Caco-2 (cell line): ENCODE measurements at places on chromosomes 6 and 20.

DNA sequence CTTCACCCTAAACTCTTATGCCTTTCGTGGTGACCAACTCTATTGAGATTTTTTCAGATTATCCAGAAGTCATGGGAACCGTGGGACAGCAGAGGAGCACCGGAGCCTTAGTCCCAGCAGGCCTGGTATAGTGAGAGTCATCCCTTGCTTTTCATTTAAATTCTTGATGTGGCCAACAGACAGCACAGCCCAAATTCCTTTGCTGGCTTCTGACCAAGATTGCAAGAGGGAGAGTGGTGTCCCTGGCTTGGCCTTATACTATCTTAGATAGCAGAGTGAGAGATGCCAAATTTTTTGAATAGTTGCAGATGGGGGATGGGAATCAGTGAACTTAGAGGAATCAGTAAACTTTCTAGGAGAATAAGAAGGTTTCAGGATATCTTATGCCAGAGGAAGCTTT, 7.8 kb downstream of the STX11 start:
- no peak overlapping the region for H3K4me3 ChIP-seq
- peak; percentile 54 for DNase-seq
- no peaks in the 10 kb centered on the region for H3K27me3 ChIP-seq
- H3K4me1 ChIP-seq, result peaks cover 23% of the 10 kb centered on the region; the same call in 1 of the 2 replicates

- peaks cover 15% of the 10 kb centered on the region for H3K4me1 ChIP-seq
- H3K36me3 ChIP-seq, result no peaks in the 10 kb centered on the region
- peak overlapping the region; percentile 40 for H3K27ac ChIP-seq
- no peaks in the 10 kb centered on the region for H3K27me3 ChIP-seq
Observed at GRCh38 chr6:10511477-10511876, 9.7 kb upstream of the GCNT2 start.

DNA sequence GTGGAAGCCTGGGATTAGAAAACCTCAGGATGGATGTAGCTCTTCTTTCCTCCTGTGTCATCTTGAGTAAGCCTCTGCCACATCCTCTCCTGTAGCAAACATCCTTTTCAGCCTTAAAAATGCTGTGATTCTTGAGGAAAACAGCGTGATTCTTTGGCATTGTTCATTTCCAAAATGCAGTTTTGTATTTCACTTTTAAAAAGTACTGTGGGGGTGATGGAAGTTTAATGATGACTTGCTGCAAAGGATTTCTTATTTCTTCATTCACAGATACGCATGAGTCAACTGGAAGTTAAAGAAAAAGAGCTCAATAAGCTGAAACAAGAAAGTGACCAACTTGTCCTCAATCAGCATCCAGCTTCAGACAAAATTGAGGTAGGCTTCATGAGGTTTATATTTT, 23.9 kb upstream of the SNRNP48 start:
- no peak overlapping the region for H3K4me3 ChIP-seq
- no peak for DNase-seq
- H3K36me3 ChIP-seq, result peaks cover 13% of the 10 kb centered on the region
- H3K4me1 ChIP-seq, result peaks cover 15% of the 10 kb centered on the region

GRCh38 chr20:40882152-40882551, 146.5 kb upstream of the TOP1 start:
- no peak overlapping the region for H3K4me3 ChIP-seq
- H3K4me1 ChIP-seq, result peaks cover 10% of the 10 kb centered on the region
- no peaks in the 10 kb centered on the region for H3K27me3 ChIP-seq
- DNase-seq, result no peak

- no peaks in the 10 kb centered on the region for H3K27me3 ChIP-seq
- H3K36me3 ChIP-seq, result no peaks in the 10 kb centered on the region
- no peak overlapping the region for H3K4me3 ChIP-seq
Observed at GRCh38 chr6:46421939-46422338, 69.3 kb downstream of the RCAN2 start.

GRCh38 chr6:168007592-168008338, 10.3 kb downstream of the KIF25 start:
- H3K27ac ChIP-seq, result no peak overlapping the region
- no peak for DNase-seq
- no peaks in the 10 kb centered on the region for H3K4me1 ChIP-seq

GRCh38 chr6:147664092-147664491, 155.6 kb downstream of the SAMD5 start:
- no peaks in the 10 kb centered on the region for H3K27me3 ChIP-seq
- H3K36me3 ChIP-seq, result no peaks in the 10 kb centered on the region
- no peak overlapping the region for H3K4me3 ChIP-seq
- no peak overlapping the region for H3K27ac ChIP-seq

GRCh38 chr6:15441215-15441868, 195.5 kb downstream of the JARID2 start:
- peak; percentile 72 for DNase-seq
- H3K36me3 ChIP-seq, result no peaks in the 10 kb centered on the region
- H3K27me3 ChIP-seq, result no peaks in the 10 kb centered on the region

- no peak overlapping the region for H3K27ac ChIP-seq
- H3K4me1 ChIP-seq, result no peaks in the 10 kb centered on the region
- H3K36me3 ChIP-seq, result no peaks in the 10 kb centered on the region
- no peaks in the 10 kb centered on the region for H3K27me3 ChIP-seq
Observed at GRCh38 chr20:58514321-58515232, 622 bp downstream of the APCDD1L start.

DNA sequence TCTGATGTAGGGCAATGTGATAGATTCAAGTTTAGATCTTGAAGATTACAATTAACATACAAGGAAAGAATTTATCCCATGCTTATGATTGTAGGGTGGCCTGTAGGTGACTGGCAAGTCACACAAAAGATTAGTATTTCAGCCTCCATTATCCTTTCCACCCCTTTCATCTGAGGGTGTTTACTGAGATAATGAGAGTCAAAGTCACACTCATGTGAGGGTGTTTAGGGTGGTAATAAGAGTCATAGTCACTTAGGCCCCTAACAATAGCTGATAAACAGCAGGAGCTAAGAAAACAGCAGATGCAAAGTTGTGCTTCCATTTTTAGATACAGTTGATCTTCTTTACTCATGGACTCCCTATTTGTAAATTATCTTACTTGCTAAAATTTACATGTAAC, 11.4 kb downstream of the FAM184A start:
- H3K27me3 ChIP-seq, result no peaks in the 10 kb centered on the region
- DNase-seq, result no peak
- H3K4me1 ChIP-seq, result peaks cover 13% of the 10 kb centered on the region

GRCh38 chr6:89269981-89270380, 45.1 kb downstream of the GABRR2 start:
- H3K4me3 ChIP-seq, result no peak overlapping the region
- DNase-seq, result no peak
- H3K4me1 ChIP-seq, result no peaks in the 10 kb centered on the region
- H3K27ac ChIP-seq, result no peak overlapping the region
- H3K27me3 ChIP-seq, result no peaks in the 10 kb centered on the region
- H3K36me3 ChIP-seq, result no peaks in the 10 kb centered on the region

DNA sequence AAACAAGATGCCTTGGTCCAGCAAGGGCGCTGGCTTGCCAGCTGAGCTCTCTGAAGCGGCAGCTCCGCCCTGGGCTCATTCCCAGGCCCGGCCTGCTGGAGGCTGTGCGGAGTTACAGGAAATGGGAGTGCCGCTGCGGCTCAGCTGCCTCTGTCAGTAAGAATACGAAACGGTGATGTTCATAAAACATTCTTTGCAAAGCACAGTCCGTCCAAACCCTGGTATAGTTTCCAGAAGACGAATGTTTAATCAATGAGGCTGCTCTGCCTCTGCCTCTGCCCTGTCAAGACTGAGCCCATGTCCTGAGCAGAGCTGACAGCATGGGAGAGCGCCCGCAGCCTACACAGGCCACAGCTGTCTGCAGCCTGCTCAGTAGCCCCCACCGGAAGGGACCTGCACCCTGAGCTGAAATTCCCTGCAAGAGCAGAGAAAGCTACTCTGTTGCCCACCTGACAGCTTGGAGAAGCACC, 153.3 kb upstream of the SNX9 start:
- H3K36me3 ChIP-seq, result no peaks in the 10 kb centered on the region; the same call in 1 of the 2 replicates
- H3K4me1 ChIP-seq, result no peaks in the 10 kb centered on the region
- no peak for DNase-seq
- no peaks in the 10 kb centered on the region for H3K27me3 ChIP-seq
- no peak overlapping the region for H3K27ac ChIP-seq

DNA sequence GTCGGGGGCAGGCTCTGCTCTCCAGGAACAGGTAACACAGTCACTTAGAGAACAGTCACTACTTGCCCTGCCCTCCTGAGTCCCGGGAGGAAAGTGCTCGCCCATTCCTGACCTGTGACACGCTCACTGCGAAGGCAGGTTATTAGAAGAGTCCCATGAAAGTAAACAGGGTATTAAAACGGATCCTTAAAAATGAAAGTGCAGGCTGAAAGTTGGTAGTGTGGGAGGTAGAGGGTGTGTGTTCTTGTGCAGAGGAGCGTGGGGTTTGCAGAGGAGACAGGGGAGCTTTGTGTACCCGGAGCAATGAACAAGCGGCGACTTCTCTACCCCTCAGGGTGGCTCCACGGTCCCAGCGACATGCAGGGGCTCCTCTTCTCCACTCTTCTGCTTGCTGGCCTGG, at the start of gene CCN6:
CCN6 (plus strand) TSS at position 104 of the 400 bp plus-strand sequence; CDS start at position 358, 254 bp downstream.
- no peak within 1 kb of the TSS for H3K27ac ChIP-seq
- DNase-seq, result no peak
- H3K4me1 ChIP-seq, result no peaks in the 10 kb centered on the region
- no peaks in the 10 kb centered on the region for H3K36me3 ChIP-seq
- H3K27me3 ChIP-seq, result no peaks in the 10 kb centered on the region

DNA sequence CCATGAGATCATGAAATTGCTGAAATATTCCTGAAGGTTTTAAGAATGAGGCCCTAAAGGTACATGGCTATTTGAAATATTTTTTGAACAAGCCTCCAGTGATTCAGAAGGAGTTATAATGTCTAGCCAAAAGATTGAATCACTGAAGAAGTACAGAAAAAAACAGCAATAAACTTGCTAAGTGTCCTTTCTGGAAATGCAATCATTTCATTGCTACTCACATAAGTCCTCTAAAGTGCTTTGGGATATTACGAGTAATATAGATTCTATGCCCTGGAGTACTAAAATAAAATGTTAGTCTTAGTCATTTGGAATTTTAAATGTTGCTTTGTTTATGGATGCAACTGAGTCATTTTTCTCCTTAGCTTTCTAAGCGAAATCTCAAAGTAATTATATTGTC, 32.7 kb downstream of the CENPW start:
- H3K4me3 ChIP-seq, result no peak overlapping the region
- H3K4me1 ChIP-seq, result no peaks in the 10 kb centered on the region
- H3K27me3 ChIP-seq, result no peaks in the 10 kb centered on the region
- no peaks in the 10 kb centered on the region; the same call in 1 of the 2 replicates for H3K36me3 ChIP-seq

- DNase-seq, result no peak
- H3K36me3 ChIP-seq, result no peaks in the 10 kb centered on the region
- peaks cover 11% of the 10 kb centered on the region; the same call in 1 of the 2 replicates for H3K4me1 ChIP-seq
- H3K27me3 ChIP-seq, result no peaks in the 10 kb centered on the region; the same call in 1 of the 2 replicates
Observed at GRCh38 chr6:125753218-125753936, 3.9 kb downstream of the HEY2 start.

DNA sequence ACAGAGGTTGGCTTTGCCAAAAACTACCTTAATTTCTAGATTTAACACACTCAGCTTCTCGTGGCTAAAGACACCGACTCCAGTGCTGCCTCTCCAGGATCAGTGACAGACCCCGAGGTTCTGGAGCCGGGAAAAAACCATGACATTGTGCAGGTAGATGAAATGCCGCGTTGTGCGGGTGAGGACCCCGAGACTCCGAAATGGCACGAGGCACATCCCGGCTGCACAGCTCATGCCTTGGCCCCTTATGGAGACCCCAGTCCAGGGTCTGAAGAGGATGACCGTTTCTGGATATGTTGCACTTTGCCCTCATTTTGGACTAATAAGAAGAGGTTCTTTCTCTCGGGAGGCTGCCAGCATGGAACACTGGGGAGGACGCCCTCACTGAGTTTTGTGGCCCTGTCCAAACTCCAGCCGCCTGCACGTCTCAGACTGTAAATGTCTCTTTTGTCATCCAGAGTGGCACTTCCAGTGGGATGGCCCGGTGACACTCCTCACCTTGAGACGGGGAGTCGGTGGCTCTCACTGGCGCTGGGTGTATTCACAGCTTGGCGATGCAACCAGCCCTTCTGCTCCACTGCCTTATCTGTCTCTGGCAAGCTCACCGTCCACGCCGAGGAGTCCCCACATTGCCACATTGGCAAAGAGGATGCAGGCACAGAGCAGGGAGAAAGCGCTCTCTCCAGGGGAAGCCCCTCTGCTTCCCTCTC, 245.2 kb downstream of the SMOC2 start:
- H3K4me1 ChIP-seq, result peaks cover 37% of the 10 kb centered on the region
- H3K27ac ChIP-seq, result no peak overlapping the region
- DNase-seq, result no peak
- H3K36me3 ChIP-seq, result no peaks in the 10 kb centered on the region

GRCh38 chr6:81476881-81477280, 275.6 kb downstream of the TENT5A start:
- no peaks in the 10 kb centered on the region for H3K36me3 ChIP-seq
- DNase-seq, result no peak
- H3K4me3 ChIP-seq, result no peak overlapping the region
- H3K4me1 ChIP-seq, result no peaks in the 10 kb centered on the region
- no peaks in the 10 kb centered on the region for H3K27me3 ChIP-seq
- H3K27ac ChIP-seq, result no peak overlapping the region

DNA sequence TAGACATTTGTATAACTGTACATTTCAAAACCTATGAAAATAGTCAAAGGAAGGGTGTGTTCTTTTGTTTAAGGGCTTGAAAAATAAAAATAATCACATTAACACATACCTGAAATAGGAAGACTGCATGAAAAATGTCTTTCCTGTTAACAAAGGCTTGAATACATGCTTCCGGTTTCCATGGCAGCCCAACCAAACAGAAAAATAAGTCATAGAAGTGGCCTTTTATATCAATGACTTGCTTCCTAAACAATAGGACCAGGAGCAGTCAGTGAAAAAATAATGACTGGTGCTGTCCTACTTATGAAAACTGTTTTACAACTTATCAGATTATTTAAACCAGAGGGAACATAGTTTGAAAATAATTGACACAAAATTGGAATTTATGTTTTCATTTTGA, 412.6 kb upstream of the PLCB4 start:
- H3K4me1 ChIP-seq, result 0 out of 2 replicates have a peak, but pooled peaks cover 7% of the 10 kb centered on the region
- no peak for DNase-seq
- no peak overlapping the region for H3K4me3 ChIP-seq
- H3K36me3 ChIP-seq, result no peaks in the 10 kb centered on the region
- H3K27me3 ChIP-seq, result no peaks in the 10 kb centered on the region

GRCh38 chr6:5976811-5977210, 29.9 kb downstream of the NRN1 start:
- no peaks in the 10 kb centered on the region for H3K4me1 ChIP-seq
- H3K27me3 ChIP-seq, result no peaks in the 10 kb centered on the region; the same call in 1 of the 2 replicates
- no peak overlapping the region for H3K27ac ChIP-seq
- H3K36me3 ChIP-seq, result no peaks in the 10 kb centered on the region
- no peak overlapping the region for H3K4me3 ChIP-seq

DNA sequence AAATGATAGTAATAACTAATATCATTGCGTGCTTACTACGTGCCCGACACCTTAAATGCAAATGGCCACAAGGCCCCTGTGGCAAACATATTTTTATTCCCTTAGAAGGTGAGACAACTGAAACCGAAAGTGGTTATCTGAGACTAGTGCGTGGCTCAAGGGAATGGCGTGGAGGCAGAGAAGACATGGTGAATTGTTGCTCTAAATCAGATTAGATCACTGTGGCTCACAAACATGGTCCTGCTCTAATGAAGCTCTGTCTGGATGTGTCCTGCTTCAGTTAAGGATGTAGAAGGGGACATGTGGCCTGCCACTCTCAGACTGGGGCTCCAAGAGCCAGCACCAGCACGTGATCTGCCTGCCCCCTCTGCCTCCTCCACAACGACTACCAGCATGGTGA, 124.2 kb upstream of the GMDS start:
- H3K36me3 ChIP-seq, result no peaks in the 10 kb centered on the region
- H3K4me3 ChIP-seq, result no peak overlapping the region
- H3K27ac ChIP-seq, result no peak overlapping the region
- no peak for DNase-seq
- no peaks in the 10 kb centered on the region for H3K4me1 ChIP-seq
